ENCODE measurements at places on chromosomes 16 and 17.

DNA sequence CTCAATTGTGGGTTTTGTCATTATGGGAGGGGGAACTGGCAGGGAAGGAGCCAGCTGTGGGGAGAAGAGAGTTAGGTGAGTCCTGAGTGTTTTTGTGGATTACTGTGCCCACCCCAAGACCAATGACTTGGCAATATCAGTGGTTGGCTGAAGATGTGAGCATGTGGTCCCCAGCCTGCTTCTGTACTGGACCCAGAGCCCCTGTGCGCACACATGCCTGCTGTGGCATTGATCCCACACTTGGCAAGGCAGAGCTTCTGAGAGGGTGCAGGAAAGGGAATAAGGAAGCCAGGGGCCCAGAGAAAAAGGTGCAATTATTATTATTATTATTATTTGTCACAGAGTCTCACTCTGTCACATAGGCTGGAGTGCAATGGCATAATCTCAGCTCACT lies 1.3 kb downstream of the PRAC1 start:
- no peak for DNase-seq

GRCh38 chr16:4011940-4012629 lies 104.2 kb downstream of the ADCY9 start:
- DNase-seq = no peak

DNA sequence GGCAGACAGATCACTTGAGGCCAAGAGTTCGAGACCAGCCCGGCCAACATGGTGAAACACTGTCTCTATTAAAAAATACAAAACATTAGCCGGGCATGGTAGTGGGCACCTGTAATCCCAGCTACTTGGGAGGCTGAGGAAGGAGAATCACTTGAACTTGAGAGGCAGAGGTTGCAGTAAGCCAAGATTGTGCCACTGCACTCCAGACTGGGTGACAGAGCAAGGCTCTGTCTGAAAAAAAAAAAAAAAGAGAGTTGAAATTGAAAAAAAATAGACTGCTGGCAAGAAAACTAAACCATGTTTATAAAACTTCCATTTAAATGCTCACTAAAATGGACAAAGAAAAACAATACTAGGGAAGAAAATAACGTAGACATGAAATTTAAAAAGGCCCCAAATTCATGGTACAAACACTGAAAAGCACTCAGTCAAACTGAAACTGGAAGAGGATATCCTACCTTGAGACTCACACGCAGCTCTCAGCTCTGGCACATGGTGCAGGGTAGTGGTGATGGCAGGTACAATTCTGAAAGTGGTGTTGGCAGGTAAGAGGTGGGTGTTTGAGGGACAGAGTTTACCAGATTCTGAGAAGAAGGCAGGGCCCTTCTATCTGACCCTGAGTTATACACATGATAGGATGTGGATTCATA lies 19.3 kb downstream of the CNTROB start:
- no peak for DNase-seq

GRCh38 chr17:49035470-49036269 lies 38.5 kb downstream of the IGF2BP1 start:
- DNase-seq = peak; percentile 39

DNA sequence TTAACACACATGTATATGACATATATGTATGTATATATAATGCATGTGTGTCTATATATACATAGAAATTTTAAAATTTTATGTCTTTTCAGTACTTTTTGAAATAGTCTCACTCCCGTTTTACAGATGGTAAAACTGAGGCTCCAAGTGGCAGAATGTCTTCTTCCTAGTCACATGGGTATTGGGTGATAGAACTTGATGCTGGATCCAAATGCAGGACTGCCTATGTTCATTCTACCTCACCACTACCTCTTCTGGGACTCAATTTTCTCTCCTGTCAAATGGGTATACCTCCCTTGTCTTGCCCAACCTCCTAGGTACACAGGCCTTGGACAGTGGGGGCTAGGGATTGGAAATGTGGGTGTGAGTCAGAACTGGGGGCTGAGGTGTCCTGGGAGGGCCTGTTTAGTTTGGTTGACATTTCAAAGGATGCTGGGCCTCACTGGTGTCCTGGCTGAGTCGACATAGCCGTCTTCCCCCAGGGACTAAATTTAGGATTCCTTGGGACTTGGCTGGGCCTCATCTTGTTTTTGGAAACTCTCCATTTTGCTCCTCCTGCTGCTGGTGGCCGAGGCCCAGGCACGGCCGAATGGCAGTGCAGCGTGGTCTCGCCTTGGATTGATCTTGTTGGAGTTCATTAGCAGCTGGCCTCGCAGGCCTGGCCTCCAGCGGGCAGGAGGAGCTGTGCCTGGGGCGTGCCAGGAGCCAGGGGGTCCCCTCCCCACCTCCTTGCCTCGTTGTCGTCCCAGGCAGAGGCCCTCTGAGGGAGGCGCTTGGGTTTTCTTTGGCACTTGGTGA lies 25.9 kb downstream of the NKD1 start:
- DNase-seq = peak; percentile 22

- DNase-seq = no peak
Measured at GRCh38 chr17:4555873-4556759, 932 bp upstream of the MYBBP1A start.

DNA sequence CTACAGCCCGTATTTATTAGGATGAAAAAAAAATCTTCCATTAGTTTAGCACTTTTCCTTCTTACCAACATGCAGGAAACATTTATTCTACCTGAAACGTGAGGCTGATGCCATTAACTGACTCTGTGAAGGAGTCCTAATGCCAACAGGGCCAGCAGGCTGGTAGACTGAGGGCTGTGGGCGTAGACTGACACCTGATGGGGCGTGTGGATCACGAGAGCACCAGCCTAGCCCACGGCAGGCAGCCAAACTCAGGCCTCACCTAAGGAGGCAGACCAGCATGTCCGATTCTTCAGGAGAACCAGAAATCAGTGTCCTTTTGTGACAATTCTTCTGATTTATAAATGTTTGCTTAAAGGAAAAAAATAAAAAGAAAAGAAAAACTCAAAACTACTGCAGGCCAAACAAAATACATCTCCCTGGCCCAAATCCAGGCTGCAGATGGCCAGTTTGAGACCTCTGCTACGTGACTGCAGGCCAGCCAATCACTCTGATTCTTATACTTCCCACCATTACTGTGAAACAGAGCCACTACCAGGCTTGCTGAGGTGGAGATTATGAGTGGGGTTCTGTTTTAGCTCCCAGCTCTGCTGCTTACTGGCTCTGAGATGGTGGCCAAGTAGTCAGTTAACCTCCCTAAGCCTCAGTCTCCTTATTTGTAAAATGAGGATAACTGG lies 66.5 kb downstream of the GNAO1 start:
- no peak for DNase-seq

DNA sequence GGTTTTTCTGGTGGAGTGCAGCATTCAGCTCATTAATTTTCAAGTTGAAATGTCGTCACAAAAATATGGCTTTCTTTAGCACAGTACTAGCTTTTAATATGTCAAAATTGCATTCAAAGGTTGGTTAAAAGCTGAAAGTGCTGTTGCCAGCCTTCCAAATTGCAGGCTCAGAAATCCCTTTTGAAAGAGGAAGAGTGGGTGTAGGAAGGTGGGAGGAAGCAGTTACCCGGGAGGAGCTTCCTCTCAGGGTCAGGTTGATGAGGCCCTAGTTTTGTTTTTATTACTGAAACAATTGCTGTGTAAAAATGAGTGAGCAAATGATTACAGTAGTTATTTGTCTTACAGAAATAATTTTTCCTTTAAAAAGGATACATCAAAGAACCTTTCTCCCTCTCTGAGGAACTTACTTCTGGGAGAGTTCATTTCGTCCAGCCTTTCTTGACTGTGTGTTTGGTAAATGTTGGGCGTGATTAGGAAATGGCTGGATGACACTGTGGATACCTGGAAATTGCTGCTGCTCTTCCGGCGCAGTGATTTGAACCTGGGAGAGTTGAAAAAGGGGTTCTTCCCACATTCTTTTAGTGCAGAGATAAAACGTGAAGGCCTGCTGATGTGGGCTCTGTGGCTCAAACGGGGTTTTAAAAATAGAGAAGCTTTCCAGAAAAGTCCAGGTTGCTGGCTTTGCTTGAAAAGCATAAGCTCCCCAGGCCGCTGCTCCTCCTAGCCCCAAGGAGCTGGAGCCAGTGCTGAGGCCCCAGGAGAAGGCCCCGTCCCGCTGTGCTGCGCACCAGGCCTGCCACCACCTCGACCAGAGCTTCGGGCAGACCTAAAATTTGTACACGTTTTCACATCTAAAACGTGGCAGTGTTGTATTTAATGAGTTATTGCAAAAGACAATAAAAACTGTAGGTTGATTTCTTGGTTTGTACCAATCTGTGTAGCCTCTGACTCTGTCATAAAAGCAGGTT lies 41.7 kb downstream of the SEC14L1 start:
- DNase-seq = no peak

GRCh38 chr17:7443499-7444485 lies 1.1 kb upstream of the CHRNB1 start:
- DNase-seq = peak; percentile 82

- peak; percentile 80 for DNase-seq
Measured at GRCh38 chr16:53129281-53130158, 74.7 kb downstream of the CHD9 start.

- DNase-seq = peak; percentile 59
Measured at GRCh38 chr17:77131904-77132303, 8.9 kb upstream of the SEC14L1 start.

GRCh38 chr17:39555368-39555767 lies 52.4 kb downstream of the NEUROD2 start:
- DNase-seq = no peak

DNA sequence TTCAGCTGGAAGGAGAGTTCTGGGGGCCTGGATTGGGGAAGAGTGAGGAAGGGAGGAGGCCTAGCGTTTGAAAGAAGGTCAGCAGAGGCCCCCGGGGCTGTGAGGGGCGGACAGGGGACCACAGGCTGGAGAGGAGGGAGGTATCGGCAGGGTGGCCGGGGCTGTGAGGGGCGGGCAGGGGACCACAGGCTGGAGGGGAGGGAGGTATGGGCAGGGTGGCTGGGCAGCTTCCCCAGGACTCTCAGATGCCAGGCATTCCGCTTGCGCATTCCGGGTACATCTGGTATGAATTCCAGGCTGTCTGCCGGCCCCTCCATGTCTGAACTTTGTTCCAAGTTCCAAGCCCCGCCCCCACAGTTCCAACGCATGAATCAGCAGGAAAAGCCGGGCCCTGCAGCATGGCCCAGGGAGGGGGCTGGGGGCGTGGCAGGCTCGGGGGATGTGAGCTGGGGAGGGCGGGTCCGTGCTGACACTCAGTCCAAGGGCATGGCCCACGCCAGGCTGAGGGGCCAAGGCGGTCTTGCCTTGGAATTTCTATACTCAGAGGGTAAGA lies 4.3 kb upstream of the TLCD2 start:
- peak; percentile 99 for DNase-seq

- peak; percentile 24 for DNase-seq
Measured at GRCh38 chr17:38352245-38353085, 821 bp downstream of the SOCS7 start.

- DNase-seq = peak; percentile 39
Measured at GRCh38 chr16:1678500-1679098, 520 bp downstream of the JPT2 start.

- DNase-seq = peak; percentile 86
Measured at GRCh38 chr17:7329997-7330637, 982 bp upstream of the NEURL4 start.

GRCh38 chr17:63993368-63993985 lies 4.7 kb upstream of the PRR29 start:
- no peak for DNase-seq

DNA sequence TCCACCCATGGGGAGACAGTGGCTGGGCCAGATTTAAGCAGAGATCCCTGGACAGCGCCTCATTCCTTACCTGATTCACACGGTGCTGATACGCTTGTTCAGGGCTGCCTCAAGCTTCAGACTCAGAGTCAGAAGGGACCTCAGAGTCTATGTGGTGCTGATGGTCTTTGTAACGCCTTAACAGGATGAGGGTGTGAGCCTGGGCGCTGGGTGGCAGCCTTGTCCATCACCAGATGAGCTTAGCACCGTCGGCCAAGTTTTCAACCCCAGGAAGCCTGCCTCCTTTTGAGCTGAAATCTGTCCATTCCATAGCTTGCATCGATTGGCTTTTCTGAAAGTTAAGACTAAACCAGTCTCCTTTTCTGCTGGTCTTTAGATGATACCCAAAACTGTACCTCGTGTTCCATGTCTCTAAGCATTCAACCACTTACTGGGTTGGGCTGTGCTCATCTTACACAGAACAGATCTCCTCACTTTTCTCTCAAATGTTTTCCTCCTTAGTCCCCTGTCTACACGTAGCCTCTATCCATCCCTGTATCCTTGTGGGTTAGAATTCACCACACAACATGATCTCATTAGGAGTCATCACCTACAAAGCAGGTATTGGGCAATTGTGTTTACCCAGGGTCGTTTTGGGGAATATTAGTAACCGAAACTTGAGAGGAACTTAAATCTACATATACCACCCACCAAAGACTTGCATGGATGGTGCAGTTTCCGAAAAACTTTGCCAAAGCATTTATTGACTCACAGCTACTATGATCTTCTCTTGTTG lies 573.4 kb downstream of the CDH13 start:
- DNase-seq = no peak

DNA sequence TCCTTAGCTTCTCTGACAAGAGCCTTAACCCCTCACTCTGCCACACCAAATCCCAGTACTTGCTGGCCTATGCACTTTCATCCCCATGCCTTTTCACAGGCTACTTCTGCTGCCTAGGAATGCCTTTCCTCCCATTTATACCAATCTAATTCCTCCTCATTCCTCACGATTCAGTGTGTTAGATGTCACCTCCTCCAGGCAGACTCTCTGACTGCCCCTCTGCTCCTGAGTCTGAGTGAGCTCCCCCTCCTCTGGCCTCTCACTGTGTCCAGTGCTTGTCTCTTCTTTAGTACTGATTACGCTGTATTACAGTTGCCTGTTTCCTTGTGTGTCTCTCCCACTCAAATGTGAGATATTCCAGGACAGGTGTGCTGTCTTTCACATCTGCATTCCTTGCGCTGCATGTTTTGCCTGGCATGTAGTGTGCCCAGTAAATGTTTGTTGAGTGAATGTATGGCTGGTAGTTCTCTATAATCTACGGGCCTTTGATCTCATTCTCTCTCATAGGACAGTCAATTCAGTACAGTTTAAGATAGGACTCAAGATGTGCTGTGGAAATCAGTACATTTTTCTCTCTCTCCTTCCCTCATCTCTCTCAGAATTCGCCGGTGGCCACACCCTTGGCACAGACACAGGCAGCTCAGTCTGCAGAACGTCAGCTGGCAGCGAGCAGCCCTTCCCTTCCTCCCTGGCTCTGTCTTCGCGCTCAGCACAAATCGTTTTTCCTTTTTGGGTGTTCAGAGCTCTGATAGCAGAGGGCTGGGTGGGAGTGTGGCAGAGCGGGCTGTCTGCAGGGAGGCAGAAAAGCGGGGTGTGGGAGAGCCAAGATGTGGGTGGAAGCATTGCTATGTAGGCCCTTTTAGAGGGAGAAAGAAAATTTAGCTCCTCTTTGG lies 18.5 kb downstream of the ARL4D start:
- DNase-seq = peak; percentile 74

- no peak for DNase-seq
Measured at GRCh38 chr16:57432989-57433388, 14.2 kb downstream of the CIAPIN1 start.
